ENCODE measurements at places on chromosomes 2 and 18.

DNA sequence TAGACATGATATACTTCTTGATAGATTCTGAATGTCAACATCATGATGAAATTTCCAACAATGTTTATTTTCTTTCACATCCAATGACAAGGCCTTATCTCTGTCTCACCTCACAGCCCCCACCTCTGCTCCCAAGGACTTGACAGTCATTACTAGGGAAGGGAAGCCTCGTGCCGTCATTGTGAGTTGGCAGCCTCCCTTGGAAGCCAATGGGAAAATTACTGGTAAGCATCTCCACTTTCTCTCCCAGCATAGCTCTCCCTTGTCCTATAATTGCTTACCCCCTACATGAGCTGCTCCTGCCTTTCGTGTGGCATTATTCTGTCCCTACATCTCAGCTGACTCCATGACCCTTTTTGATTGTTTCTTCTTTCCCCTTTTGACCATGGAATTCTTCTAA lies 821.8 kb downstream of the MBD2 start:
- no peak for DNase-seq

- no peak for DNase-seq
These were observed 178.6 kb downstream of the MYCN start for GRCh38 chr2:16118611-16119590.

DNA sequence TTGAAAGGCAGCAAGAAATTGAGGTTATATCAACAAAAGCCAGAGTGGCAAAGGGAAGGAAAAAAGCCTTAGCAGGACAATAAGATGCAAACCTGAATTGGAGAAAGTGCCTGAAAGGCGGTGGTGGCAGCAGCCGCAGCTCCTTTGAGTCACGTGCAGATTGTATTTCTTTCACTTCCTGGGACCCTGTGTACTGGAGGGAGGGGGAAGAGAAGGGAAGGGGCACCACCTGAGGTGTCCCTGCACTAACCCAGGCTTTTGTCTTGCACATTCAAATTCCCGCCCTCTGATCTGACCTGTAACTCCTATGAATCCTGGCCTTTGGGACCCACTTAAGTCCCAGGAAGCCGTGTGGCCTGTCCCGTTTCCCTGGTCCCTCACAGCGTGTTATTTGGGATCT lies 326.1 kb upstream of the SKOR2 start:
- no peak for DNase-seq

- DNase-seq, result no peak
These were observed 336.3 kb downstream of the NYAP2 start for GRCh38 chr2:225735844-225736243.

GRCh38 chr2:200188876-200189275 lies 117.6 kb upstream of the SPATS2L start:
- DNase-seq, result no peak

- no peak for DNase-seq
These were observed 144.0 kb downstream of the DLGAP1 start for GRCh38 chr18:4311136-4311535.

GRCh38 chr2:195779491-195779890 lies 122.5 kb downstream of the SLC39A10 start:
- no peak for DNase-seq

DNA sequence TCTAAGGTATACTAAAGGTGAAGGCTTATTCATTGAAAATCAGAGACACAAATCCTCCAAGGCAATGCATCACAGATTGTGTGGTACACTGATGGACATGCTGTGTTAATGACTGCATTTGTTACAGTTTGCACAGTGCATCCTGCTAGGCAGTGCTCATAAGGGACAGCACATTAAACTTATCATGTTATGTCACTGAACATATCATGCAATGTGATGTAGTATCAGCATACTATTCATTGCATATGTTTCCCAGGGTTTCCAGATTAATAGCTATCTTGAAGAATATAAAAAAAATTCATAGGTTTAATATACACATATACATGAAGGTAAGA lies 225.3 kb downstream of the NCKAP5 start:
- no peak for DNase-seq

DNA sequence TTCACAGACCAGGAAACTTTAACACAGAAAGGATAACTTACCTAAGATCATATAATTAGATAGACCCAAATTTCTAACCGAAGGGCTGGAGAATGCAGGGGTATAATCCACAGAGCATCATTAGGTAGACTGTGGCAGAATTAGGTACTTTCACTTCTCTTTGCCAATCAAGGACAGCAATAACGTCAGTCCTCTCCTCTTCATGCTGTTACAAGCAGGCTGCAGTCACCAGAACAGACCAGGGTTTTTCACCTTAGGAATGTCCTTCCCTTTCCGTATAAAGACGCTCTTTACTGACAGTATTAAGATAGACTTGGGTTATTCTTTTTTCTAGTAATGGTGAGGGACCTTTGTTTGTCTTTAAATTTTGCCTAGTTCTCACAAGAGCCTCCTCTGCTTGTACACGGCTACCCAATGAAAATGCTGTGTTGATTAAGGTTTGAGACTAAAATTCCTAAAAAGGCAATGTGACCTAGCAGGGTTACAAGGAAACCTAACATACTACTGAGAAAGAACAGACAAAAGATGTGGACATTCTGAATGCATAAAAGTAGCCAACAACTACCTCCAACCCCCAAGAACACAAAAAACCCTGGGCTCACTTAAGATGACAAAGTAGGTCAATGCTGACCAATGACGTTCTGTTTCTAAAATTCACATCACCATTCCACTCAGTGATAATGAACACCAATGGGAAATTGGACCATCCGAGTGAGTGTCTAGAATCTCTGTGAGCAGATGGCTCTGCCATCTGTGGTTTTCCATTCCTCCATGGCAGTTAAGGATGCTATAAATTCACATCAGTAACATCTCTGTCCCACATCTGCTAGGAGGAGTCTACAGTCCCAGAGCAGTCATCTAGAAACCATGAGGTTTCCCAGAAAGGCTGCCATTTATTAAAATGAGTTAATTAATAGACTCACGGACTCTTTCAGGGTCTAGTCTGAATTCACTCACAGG lies 2.1 kb downstream of the PDIA6 start:
- no peak for DNase-seq

DNA sequence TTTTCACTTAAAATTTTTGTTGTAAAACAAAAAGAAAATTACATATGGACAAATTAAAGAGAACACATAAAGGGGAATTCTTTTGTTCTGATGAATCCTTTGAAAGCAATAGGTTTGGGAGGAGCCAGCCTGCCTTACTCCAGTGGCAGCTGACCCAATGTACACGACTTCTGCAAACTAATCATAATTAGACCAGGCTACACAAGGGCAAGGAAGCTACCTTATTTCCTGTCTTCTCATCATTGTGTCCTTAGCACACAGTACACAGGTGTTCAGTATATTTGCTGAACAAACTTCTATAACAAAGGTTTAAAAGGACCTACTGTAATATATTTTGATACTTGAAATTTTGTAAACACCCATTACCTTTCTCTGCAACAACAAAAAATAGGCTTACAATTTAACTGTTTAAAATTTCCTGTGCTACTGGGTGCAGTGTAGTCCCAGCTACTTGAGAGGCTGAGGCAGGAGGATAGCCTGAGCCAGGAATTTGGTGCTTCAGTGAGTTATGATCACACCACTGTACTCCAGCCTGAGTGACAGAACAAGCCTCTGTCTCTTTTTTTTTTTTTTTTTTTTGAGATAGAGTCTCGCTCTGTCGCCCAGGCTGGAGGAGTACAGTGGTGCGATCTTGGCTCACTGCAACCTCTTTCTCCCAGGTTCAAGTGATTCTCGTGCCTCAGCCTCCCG lies 18.9 kb downstream of the KCNG3 start:
- no peak for DNase-seq

- DNase-seq, result no peak
These were observed 31.5 kb downstream of the GYPC start for GRCh38 chr2:126687503-126687902.

DNA sequence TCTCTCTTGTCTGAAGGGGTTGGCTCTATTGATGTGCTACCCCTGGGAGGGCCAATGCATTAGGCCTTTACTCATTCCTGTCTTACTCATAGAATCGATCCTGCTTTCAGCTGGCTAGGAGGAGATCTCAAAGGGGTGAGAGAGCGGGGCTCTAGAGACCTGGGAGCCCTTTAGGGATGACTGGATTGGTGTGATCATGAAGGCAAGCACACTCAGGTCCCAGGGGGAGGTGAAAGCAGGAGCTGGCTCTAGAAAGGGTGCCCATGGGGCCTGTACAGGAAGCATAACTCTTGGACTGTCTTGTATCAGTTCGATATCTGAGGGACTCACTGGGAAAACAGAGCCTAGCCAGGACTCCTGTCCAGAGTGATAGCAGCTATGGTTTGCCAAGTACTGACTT lies 47.8 kb downstream of the INPP4A start:
- no peak for DNase-seq

GRCh38 chr18:1438967-1439366 lies 534.3 kb downstream of the ADCYAP1 start:
- DNase-seq, result no peak

- DNase-seq, result no peak
These were observed 474.5 kb upstream of the SYT4 start for GRCh38 chr18:43751835-43752234.

DNA sequence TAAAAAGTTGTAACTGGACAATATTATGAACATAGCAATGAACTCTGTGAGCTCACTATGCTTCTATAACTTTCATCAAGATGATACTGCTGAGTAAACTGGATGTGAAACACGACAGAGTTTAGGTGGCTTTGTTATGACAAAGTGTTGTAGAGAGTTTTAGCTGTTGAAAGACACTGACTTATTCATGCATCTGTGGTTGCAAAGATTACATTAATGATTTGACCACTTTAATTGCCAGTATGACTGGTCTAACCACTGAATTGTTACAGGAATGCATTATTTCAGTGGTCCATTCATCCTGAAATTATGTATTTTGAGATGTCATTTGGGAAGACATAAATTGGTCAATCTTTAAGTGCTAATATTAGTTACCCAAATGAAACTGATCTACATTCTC lies 117.9 kb downstream of the SPHKAP start:
- DNase-seq, result no peak

GRCh38 chr18:56162311-56163265 lies 475.8 kb downstream of the TXNL1 start:
- no peak for DNase-seq

- no peak for DNase-seq
These were observed 164.0 kb upstream of the SESTD1 start for GRCh38 chr2:179428649-179429048.

GRCh38 chr2:181857483-181857882 lies 34.0 kb upstream of the ITPRID2 start:
- DNase-seq, result no peak

GRCh38 chr2:70084973-70085710 lies 2.1 kb upstream of the PCBP1 start:
- DNase-seq, result no peak

- DNase-seq, result no peak
These were observed 90.8 kb upstream of the CDKL4 start for GRCh38 chr2:39334529-39334928.

DNA sequence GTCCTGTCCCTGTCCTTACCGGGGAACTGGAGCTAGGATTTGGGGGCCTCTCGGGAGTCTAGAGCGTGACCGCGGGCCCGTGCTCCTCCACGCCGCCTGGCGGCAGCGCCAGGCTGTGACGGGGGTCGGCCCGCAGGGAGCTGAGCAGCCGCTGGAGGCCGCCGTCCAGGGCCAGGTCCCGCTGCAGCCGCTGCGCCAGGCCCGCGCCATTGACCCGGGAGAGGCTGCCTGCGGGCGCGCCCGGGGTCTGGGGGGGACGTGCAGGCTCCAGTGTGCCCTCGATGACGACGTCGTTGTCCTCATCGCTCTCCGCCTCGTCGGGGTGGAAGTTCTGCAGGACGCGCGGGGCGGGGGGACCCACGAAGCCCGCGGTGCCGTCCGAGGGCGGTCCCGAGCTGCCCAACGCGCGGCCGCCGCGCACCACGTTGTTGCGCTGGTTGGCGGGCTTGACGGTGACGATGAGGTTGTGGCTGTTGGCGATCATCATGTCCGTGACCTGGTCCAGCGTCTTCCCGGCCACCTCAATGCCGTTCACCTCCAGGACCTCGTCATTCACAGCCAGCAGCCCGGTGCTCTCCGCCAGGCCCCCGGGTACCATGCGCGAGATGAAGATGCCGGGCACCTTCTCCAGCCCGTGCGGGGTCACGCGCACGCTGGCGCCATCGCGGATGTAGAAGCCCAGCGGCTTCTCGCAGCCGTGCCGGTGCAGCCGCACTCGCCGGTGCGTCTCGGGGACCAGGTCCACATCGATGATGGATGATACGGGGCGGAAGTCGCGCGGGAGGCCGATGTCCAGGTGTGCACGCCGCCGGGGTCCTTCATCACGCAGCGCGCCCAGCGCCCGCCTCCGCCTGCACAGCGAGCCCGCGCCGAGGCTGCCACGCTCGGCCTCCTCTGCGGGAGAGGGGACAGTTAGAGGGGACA lies 50.9 kb downstream of the ADNP2 start:
- peak; percentile 67 for DNase-seq

DNA sequence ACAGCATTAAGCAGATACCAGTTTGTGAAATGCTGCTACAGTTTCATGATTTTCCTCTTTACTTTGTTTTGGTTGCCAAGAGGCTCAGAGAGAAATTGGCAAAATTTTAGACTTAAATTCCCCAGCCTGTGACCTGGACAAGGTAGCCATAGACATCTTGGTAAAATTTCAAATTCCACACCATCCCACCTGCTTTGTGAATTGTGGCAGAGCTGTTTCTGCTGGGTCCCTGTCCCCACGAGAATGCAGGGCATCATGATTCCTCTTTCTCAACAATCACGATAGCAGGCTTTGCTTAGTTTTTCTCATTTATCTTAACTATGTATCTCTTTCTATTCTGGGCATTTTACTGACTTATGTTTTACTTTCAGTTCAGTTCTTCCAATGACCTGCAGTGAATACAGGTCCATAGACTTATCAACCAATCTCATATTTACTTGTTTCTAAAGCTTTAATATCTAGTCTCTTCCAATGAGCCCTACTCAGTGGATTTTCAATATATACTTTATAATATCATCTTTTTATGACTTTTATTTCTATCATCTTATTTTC lies 351.6 kb downstream of the SOCS6 start:
- DNase-seq, result no peak

DNA sequence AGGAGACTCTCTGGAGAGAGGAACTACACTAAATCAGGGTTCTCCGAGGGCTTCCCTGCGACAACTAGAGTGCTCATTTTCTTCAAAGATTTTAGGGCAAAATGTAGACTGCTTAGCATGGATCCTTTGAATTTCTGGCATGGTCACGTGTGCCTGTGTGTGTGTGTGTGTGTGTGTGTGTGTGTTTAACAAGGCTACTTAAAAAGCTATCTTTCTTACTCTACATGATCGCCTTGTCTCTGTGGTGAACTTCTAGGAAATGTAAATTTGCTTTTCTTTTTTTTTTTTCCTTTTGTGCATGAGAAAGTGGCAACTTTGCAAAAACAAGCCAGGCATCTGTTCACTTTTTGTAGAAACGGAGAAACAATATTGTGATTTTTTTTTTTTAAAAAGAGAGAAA lies 43.9 kb downstream of the SOX11 start:
- no peak for DNase-seq

DNA sequence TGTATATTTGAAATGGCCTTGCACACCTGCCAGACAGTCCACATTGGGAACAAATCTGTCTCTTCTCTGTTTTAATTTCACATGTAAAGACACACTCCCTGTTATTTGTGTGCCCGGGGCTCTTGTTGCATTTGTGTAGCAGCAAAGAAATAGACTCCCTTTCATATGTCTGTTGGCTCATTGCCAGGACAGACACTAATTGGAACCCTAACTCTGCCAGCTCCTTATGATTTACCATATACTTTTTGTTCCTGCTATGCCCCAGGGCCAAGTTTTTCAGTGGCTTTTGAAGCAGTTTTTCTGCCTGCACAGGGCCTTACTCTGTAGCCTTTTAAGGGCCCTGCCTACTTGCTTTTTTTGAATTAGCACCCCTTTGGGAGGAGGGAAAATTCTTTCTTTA lies 396.9 kb downstream of the DLGAP1 start:
- no peak for DNase-seq

- DNase-seq, result peak; percentile 17
These were observed 137.6 kb downstream of the TNS1 start for GRCh38 chr2:217864963-217865772.
